ENCODE measurements at places on chromosomes 7 and 10.

DNA sequence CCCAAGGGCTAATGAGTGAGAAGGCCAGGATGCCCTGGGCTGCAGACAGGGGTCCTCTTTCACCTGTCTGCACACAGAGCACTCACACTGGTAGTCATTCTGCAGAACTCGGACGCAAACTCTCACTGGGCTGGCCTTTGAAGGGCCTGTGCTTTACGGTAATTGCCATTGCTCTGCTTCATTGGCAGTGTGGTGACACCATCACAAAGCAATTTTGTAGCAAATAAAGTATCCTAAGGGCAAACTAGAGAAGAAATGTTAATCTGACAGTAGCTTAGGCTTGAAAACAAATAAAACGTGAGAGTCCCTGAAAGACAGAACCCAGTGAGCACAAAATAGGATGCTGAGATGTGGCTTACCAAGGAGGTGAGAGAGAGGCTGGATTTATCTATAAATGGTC lies 30.6 kb upstream of the FIGNL1 start:
- no peak for DNase-seq

GRCh38 chr10:15715619-15716227 lies 4.0 kb downstream of the ITGA8 start:
- DNase-seq, result peak; percentile 29

- DNase-seq, result peak; percentile 33
These were observed 69.4 kb downstream of the DNAJB6 start for GRCh38 chr7:157405914-157406810.

- no peak for DNase-seq
These were observed 132.0 kb downstream of the CFAP58 start for GRCh38 chr10:104485632-104486031.

- DNase-seq, result no peak
These were observed 103.2 kb downstream of the DYNC1I1 start for GRCh38 chr7:95875519-95875918.

- no peak for DNase-seq
These were observed 527.1 kb downstream of the TYW1 start for GRCh38 chr7:67523713-67524112.

Data from AG10803 (cell line).